ENCODE measurements at places on chromosomes 1 and 21.
A peak's percentile ranks its signal among the peaks of the same experiment; 100 is the strongest.

DNA sequence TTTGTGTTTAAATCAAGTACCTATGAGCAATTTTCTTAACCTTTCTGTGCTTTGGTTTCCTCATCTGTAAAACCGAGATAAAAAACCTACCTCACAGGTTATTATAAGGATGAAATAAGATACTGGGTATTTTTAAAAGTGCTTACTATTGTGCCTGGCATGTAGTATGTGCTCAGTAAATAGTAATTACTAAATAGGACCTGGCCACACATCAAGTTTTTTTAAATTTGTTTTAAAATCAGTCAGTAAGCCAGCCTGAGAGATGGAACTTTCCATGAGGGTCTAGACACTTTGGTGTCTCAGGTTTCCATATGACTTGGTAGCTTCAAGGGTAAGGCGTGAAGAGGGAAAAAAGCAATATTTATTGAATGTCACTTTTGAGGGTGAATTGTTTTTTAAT lies 7.0 kb upstream of the ATF3 start:
- DNase-seq, result no peak

- DNase-seq, result no peak
Observed at GRCh38 chr1:169108863-169109560, 2.5 kb downstream of the ATP1B1 start.

DNA sequence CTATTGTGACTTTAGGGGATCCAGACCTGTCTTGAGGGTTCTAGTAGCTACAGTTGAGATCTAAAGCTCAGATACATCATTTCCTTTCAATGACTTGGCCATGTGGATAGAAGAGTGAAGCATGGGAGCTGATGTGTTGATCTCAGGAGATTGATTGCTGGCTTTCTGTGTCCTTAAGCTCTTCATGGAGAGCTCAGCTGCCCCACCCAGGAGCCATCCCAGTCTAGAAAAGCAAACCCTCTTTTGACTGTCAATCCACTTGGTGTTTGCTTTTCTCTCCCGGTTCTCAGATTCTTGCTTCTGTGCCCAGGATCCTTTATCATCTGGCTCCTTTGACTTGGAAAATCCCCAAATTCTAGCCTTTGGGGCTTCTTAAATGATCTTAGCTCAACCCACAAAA lies 87.2 kb downstream of the ATP1A1 start:
- DNase-seq, result no peak

GRCh38 chr1:234114648-234115307 lies 210.3 kb downstream of the SLC35F3 start:
- DNase-seq, result peak; percentile 59

DNA sequence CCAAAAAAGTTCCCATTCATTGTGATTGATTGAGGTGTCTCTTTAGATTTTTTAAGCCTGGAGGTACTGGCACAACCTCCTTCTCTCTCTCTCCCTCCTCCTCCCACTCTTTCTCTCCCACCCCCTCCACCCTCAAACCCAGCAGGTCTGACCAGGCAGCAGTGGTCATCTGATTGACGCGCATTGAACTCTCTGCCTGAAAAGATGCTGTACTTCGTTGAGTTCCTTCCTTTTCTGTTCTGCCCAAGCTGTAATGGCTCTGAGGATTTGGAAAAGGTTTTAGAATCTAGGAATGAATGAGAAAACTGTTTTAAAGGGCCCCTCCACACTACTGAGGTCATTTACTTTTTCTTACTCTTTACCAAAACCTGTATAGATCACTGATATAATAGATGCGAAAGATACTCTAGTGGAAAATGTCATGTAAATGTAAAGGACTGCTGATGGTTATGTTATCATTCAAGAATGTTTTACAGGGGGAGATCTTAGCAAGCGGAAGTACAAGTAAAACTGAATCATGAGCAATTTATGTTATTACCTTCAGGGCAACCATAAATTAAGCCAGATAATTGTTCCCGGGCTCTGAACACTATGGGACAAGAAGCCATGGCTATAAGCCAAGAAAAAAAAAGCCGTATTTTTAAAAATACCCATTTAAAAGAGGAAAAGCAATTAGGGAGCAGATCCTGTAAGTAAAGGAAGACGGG lies 25.2 kb upstream of the DYRK1A start:
- DNase-seq, result peak; percentile 76

- DNase-seq, result no peak
Observed at GRCh38 chr21:14913638-14914037, 151.2 kb downstream of the NRIP1 start.

DNA sequence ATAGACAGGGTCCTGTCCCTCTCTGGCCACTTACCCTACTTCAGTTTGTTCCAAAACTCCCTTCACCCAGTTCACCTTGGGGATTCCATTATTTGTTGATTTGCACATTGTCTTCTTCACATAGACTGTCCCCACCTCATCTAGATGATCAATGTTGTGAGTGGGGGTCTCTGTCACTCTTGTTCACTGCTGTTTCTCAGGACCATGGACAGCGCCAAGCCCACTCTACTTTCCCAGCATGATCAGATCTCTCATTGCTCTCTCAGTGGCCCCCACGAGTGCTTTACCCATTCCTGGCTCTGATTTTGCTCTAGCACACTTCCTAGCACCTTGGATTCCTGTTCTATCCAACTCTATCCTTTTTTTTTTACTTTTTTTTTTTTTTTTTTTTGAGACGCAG lies 45.4 kb upstream of the IGSF21 start:
- DNase-seq, result no peak

DNA sequence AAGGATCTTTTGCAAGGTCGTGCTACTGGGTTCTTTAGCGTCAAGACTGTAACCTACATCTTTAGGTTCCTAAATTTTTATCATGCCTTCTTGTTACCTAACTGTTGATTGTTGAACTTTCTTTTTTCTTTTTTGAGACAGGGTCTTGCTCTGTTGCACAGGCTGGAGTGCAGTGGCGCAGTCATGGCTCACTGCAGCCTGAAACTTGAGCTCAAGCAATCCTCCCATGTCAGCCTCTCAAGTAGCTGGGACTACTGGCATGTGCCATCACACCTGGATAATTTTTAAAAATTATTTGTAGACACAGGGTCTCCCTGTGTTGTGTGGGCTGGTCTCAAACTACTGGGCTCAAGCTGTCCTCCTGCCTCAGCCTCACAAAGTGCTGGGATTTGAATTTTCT lies 52.9 kb downstream of the NFIA start:
- no peak for DNase-seq

DNA sequence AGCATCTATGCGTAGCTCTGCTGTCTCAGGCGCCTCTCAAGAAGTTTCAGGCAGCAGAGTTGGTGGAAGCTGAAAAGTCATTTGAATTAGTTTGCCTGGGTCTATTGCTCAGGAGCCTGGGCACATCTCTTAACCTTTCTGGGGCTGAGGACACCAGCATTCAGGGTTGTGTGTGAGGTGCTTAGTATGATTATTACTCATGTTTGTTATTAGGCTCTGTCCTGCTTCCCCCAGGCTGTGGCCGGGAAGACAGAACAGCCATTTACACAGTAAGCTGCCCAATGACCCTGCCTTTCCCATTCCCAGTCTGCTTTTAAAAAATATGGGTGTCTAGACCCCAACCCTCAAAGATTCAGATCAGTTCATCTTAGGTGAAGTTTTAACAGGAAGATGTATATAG lies 53.9 kb upstream of the CACNA1E start:
- DNase-seq, result no peak

DNA sequence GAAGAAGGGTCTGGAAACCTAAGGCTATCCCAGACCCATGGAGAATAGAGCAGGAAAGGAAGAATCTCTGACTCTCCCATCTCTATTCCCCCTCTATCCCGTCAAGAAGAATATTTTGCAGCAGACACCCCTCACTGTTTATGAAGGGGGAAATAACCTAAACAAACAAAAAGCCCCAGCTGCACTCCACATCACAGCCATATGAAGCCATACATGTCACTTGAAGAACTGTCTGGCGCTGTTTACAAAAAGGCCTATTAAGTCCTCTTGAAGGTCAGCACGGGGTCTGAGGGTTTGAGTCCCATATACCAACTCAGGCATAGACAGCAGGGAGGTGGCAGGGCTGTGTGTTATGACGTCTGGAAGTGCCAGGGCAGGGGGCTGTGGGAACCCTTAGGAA lies 31.4 kb downstream of the TRABD2B start:
- DNase-seq, result no peak

DNA sequence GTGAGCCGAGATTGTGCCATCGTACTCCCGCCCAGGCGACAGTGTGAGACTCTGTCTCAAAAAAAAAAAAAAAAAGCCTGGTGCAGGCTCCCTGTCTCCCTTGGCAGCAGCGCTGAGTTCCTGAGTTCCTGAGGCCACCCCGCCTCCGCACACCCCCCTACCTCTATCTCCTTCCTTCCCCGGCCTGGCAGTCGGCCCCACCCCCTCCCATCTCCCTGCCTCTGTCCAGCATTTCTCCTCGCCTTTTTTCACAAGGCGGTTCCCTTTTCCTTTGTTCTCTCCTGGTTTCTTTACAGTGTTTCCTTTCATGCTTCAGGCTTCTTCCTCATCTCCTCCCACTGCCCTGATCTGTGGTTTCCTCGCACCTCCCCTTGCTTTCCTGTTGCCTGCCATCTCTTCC lies 2.7 kb downstream of the RORC start:
- DNase-seq, result peak; percentile 49

DNA sequence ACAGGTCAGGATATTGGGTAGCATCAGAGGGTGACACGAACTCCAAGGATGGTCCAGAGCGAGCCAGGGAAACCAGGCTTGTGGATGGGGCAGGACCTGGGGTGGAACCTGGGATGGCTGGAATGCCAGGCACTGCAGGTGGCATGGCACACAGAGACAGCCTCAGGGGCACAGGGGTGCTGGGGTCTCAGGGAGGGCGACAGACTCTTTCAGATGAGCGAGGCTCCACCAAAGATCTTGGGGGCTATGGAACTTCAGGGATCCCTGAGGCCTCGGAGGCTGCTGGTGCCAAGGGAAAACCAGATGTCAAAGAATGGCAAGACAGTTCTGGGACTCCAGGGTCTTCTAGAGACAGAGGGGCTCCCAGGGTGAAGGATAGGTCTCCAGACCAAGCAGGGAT lies 21.4 kb downstream of the IGFN1 start:
- DNase-seq, result no peak

GRCh38 chr1:21174654-21175323 lies 1.9 kb downstream of the EIF4G3 start:
- peak; percentile 44 for DNase-seq

DNA sequence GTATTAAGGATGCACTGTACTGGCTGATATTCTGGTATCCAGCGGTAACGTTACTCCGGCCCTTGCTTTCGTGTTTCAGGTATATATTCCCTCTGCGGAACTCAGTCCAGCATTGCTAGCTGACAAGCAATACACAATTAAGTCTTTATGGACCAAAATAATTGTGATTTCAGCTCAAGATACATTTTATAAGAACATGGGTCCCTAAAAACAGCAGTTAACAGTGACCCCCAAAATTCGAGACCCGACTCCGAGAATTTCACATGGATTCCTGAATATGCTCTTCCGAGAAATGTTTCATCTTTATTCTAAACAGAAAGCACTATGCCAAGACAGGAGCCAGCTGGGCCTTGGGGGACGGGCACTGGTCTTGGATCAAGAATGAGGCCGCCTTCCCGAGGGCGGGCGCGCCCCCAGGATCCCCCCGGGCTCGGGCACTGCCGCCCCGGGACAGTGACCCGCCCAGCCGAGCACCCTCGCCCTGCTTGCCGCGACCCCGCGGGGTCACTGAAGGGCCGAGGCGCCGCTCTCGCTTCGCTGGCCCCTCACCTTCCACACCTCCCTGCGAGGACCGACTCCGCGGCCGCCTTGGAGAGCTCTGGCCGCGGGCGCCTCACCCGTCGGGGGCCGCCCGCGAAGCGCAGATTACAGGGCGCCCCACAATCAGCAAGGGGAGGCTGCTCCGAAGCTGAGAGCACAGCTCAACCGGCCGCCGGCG lies 610 bp downstream of the SCYL3 start:
- DNase-seq, result peak; percentile 26

DNA sequence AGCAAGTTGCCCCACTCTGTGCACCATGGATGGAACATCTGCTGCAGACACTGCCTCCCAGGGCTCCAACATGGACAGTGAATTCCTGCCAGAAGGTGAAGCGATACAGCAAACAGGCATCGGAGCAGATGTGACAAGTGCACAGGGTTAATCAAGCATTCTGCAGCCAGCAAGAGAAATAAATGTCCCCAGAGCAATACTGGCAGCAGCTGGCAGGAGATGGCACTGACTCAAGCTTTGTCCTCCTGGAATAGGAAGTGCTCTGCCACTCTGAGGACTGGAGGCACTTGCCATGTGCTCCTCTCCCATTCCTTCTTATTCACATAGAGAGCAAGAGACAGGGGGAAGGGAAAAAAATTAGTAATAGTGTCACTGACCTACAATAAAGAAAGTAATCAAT lies 402.7 kb upstream of the DAB1 start:
- no peak for DNase-seq

DNA sequence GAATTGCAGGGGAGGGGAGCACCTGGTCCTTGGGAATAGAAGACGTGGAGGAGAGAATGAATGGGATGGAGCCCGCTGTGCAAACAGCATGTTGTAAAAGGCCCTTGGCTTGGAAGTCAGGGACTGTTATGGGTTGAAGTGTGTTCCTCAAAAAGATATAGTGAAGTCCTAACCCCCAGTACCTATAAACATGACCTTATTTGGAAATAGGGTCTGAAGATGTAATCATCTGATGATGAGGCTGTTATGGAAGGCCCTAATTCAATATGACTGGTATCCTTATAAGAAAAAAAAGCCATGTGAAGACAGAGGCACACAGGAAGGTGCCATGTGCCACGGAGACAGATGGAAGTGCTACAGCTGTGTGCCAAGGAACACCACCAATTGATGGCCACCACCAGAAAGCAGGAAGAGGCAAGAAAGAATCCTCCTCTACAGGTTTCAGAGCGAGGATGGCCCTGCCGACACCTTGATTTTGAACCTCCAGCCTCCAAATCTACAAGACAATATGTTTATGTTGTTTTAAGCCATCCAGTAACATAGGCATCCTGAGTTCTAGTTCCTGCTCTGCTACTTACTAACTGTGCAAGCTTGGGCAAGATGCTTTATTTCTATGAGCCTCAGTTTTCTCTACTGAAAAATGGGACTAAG lies 51.2 kb downstream of the LRRN2 start:
- no peak for DNase-seq

GRCh38 chr1:203999618-204000017 lies 73.3 kb upstream of the SOX13 start:
- DNase-seq, result no peak

DNA sequence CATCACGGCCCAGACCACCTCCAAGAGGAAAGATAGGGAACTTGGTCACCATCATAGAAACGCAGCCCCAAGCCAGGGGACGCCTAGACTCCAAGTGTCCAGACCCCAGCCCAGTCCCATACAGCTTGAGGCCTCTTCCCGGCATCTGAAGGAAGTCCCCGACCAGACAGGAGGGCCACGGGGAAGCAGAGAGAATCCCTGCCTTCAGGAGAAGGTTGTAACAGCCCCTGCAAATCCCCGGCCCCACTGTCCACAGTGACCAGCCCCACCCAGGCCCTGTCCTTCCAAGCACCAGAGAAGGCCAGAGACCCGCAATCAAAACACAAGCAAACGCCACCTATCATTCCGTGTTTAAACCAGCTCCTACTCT lies 1.7 kb downstream of the SLC19A1 start:
- no peak for DNase-seq

GRCh38 chr1:151802372-151802771 lies 2.8 kb downstream of the LINGO4 start:
- DNase-seq, result no peak

- DNase-seq, result no peak
Observed at GRCh38 chr1:66493731-66494130, 40.2 kb upstream of the SGIP1 start.

GRCh38 chr1:60160141-60160540 lies 86.6 kb upstream of the C1orf87 start:
- DNase-seq, result no peak

- no peak for DNase-seq
Observed at GRCh38 chr1:217989510-217989909, 295.6 kb upstream of the RRP15 start.

GRCh38 chr1:43968348-43968948 lies 1.4 kb upstream of the DPH2 start:
- DNase-seq, result no peak

- no peak for DNase-seq
Observed at GRCh38 chr1:1900883-1901640, 10.2 kb upstream of the GNB1 start.

Data from RWPE1 (cell line).